ENCODE measurements at places on chromosomes 13 and 19.
A peak's percentile ranks its signal among the peaks of the same experiment; 100 is the strongest.

DNA sequence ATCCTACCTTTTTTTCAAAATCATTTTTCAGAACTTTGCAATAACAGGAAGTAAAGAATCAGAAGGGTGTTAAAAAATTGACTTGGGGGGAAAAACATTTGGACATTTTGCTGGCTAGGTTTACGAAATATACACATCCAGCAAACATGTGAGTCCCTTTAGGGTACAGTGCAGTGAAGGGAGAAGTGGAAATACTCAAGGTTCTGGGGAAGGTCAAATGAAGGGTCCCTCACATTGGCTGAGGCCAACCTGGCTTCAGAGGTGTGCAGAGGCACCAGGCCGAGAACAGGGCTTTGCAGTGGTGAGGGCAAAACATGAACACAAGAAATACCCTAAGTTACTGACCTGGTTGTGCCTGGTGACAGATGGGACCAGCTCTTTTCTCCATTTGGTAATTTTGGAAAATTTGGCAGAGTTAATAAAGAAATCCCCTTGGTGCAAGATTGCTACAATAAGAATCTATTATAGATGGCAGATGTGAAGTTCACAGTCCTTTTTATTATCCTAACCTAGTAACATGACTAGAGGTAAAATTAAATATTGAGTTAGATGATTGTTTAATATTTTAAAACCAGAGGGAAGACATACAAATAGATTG is 1.5 kb upstream of the UPF3A start:
- DNase-seq: no peak

- DNase-seq: peak; percentile 65
These were observed 98.3 kb downstream of the SLC7A1 start for GRCh38 chr13:29497137-29497654.

GRCh38 chr19:6732803-6733337 is 4.5 kb downstream of the GPR108 start:
- no peak for DNase-seq

GRCh38 chr19:16922949-16923348 is 34.1 kb downstream of the F2RL3 start:
- DNase-seq: no peak

DNA sequence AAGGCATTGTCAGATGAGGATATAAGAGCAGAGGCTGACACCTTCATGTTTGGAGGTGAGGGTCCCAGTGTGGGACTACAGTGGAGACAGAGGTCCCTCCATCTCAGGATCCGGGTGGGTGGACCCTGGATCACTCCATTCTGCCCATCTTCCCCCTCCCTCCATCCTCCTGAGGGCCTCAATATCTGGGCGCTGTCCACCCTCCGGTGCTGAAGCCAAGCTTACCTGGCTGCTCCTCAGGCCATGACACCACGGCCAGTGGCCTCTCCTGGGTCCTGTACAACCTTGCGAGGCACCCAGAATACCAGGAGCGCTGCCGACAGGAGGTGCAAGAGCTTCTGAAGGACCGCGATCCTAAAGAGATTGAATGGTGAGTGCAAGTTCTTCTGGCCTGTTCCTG is 11.9 kb downstream of the CYP4F12 start:
- DNase-seq: no peak

DNA sequence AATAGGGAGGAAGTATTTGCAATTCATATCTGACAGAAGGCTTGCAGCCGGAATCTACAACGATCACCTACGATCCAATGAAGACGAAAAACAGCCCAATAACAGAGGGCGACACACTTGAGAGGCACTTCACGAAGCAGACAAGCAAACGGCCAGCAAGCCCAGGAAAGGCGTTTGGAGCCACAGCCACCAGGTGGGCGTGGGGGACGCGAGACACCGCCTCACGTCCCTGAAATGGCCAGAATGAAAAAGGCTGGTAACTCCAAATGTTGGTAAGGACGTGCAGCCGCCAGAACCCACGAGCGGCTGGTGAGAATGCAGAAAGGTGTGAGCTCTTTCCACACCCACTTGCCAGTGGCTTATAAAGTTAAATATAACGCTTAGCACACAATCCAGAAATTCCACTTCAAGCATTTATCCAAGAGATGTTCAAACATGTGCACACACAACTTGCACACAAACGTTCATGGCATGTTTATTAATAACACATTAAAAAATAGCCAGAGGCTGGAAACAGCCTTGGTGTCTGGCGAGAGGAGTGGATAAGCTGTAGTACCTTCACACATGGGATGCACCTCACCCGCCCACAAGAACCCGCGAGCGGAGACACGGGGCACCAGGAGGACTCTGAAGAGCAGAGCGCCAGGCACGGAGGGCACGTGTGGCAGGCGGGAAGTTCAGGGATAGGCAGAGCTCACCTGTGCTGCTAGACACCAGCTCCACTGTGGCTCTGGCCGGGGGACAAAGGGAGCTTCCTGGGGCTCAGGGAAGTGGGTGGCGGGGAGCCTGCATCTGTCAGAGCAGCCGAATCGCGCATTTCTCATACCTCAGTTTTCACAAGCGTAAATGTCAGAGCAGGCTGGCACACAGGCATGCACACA is 89.3 kb downstream of the SPACA7 start:
- DNase-seq: no peak

- DNase-seq: peak; percentile 70
These were observed 5.6 kb downstream of the TLE6 start for GRCh38 chr19:2982983-2983350.

GRCh38 chr19:38466050-38466449 is 32.6 kb downstream of the RYR1 start:
- no peak for DNase-seq

DNA sequence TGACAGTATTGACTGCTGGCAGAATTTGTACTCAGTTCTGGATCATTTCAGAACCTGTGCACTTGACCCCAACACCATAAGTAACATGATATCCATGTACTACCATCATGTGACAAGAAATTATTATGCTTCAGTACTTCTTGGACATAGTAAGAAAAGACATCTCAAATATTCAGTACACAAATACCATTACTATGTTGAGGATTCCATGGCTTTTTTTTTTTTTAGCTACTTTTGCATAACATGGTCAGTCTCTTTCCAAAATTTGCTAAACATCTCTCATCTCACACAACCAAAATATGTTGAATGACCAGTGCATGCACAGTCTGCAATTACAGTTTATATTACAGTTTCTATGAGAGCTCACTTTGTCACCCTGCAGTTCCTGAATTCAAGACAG is 85.3 kb downstream of the FLT1 start:
- DNase-seq: no peak

DNA sequence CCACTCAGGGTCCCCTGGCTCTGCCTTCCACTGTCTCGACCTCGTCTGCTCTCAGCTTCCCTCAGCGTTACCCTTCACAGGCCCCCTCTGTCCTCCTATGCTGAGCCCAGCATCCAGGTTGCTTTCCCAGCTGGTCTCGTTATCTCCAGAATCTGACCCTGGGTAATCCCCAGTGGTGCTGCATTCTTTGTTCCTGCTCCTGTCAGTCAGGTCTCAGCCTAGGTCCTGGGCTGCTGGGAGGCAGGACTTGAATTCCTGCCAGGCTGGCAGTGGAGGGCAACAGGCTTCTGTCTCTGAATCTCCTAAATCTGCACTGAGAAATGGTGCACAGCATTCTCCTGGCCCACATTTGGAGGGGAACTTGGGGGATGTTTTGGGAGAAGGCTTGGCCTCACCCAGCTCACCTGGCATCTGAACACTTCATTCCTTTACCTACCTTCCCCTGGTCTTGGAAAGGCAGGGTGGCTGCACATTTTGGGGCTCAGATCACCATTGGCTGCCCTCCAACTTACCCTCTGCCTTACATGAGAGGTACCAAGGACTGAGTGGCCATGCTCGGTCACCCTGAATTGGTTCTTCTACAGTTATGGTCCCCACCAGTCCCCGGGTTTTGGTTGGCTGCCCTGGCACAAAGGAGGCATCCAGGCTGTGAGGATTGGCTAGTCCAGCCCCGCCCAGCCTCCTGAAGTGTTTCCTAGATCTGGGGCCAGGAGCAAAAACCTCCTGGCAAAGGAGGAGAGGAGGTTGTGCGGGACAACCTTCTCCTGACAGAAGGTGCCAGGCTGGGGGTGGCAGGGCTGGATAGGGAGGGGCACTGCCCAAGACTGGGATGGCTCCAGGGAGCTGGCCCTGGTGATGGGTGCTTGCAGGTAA is at the start of gene CYP4F8:
Gene CYP4F8 (plus strand): TSS at position 712 of the 873 bp plus-strand sequence. CDS start 399 bp downstream, outside the sequence.
- DNase-seq: no peak

- DNase-seq: no peak
These were observed 1.3 kb downstream of the CSNK1G2 start for GRCh38 chr19:1942078-1942933.

DNA sequence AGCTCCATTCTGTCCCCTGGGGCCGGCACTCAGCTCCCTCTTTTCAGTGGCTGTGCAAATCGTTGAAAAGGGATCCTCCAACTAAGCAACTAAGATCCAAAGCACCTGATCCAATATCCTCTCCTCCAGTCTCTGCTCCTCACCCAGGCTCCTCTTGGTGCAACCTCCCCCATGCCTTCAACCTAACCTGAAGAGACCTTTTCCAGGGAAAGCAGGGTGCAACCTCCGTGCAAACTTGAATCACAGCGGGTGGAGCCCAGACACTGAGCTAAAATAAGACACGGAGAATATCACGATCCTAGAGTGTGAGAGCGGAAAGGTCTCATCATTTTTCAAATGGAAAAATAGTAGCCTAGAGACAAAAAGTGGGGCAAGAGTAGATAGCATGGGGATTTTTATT is 8.3 kb downstream of the CACNG7 start:
- DNase-seq: no peak

DNA sequence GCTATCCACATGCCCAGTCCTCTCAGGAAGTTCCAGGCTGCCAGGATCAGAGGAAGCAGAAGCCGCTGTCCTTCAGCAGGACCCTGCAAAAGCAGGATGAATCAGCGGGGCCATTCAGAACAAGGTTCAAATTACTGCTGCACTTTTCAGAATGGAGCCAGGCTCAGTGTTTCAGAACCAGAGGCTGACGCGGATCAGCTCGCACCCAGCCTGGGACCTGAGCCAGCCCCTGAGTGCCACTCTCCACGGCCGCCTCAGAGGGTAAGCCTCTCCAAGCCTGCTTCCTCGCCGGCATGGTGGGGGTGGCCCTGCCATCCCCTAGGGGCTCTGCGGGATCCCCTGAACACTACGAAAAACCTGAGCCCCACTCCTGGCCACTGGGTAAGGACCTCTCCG is 24.7 kb downstream of the RASA3 start:
- no peak for DNase-seq

DNA sequence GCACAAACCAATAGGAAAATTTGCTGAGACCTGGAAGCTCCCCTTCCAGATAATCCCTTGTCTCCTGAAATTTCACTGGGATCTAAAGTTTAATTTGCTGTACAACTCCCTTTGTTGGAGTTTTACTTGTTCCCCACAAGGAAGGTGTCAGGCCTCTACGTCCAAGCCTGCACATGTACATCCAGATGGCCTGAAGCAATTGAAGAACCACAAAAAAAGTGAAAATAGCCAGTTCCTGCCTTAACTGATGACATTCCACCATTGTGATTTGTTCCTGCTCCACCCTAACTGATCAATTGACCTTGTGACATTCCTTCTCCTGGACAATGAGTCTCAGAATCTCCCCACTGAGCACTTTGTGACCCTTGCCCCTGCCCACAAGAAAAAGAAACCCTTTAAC is 716.0 kb upstream of the PCDH20 start:
- no peak for DNase-seq

DNA sequence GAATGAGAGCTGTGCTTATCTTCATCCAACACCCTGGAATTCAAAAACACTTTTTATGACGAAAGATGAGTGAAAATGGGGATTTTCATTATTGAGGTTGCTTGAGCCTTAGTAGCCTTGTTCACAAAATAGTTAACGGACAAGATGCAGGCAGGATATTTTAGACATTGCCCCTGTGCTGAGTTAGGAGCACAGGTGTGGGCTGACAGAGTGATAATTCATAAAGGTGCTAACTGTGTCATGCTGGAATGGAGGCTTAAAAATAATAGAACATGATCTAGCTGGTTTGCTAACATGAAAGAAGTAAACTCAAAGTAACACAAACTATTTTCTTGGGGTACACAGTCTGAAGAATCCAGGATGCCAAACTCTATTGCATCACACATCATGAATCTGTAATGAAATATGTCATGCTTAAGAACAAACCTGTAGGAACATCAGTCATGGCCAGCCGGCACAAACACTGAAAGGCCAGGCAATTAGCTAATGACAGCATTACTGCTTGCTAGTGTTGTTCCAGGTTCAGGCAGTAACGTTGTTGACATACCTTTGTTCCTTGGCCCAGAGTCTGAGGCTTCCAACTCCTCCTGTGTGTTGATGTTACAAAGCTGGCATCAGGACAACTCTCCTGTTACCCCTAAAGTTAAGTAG is 55.3 kb downstream of the FRY start:
- no peak for DNase-seq

GRCh38 chr13:49995625-49996101 is 1.2 kb upstream of the TRIM13 start:
- no peak for DNase-seq

DNA sequence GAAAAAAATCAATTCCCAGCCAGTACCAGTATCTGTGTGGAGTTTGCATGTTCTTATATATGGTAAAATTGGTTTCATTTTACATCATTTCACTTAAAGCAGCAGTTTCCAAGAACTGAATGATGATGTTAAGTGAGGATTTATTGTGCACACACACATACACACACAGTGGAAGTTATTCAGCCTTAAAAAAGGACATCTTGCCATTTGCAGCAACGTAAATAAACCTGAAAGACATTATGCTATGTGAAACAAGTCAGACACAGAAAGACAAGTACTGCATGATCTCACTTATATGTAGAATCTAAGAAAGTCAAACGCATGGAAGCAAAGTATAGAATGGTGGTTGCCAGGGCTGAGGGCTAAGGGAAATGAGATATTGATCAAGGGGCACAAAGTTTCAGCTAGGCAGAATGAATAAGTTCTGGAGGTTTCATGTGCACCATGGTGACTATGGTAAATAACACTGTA is 5.3 kb downstream of the SIGLECL1 start:
- no peak for DNase-seq

DNA sequence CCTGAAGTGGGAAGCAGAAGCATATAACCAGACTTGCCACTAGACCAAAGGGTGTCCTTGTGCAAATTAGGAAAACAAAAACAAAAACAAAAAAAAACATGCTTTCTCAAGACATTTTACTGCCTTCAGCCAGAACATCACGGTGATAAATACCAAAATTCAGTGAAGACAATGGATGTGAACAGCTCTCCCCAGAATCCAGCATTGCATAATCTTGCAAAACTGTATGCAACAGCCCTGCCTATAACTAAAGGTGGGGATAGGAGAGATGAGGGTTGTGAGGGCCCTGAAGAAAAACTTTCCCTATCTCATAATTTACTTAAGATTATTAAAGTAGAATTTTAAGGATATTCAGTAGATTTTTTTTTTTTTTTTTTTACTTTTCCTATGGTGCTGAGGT is 24.9 kb upstream of the NDFIP2 start:
- DNase-seq: no peak

GRCh38 chr13:70668293-70668692 is 560.0 kb upstream of the KLHL1 start:
- DNase-seq: no peak

Data from NCI-H524 treated with DMSO at 0.1 percent for 48 hours (cell line).